ENCODE measurements at places on chromosomes 6 and 20.

DNA sequence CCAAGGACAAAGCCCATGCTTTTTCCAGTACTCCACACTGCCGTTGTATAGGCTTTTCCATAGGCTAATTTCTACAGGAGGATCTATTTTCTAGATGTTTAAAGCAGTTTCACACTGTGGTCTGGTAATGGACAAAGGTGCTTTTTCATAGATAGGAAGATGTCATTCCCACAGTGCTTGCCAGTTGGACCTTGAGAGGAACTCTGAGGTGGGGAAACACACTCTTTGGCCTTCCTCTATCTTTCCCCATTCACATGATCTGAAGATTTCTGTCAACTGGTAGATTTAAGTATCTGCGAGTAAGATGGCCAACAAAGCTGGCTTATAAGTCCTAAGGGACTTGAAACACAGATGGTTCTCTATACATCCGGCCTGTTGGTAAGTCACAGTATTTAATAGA is 477.3 kb downstream of the UTRN start:
- no peak for DNase-seq

DNA sequence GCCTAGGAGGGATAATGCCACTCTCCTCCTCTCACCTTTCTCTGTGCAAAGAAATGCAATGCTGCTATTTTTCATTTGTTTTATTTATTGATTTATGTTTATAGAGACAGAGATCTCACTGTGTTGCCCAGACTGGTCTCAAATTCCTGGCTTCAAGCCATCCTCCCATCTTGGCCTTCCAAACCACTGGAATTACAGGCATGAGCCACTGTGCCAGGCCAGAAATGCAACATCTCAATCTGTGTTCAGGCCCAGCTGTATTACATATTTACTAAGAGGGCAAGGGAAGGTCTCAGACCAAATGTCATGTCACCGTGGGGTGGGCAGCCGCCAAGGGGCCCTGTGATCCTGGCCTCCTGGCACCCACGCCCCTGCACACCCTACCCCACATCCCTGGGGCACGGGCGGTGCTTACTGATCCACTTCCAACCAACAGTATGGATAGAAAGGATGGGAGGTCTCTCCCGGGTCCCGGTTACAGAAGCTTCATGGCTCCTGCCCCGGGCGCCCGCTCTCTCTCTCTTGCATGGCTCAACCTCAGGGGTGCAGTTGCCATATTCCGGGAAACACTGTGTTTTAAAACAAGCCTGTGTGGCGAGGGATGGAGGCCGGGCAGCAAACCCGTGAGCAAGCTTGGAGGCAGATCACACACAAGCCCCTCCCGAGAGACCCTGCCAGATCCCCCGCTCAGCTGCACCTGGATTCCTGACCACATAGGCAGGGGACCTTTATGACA is 111.8 kb downstream of the AGPAT4 start:
- no peak for DNase-seq

DNA sequence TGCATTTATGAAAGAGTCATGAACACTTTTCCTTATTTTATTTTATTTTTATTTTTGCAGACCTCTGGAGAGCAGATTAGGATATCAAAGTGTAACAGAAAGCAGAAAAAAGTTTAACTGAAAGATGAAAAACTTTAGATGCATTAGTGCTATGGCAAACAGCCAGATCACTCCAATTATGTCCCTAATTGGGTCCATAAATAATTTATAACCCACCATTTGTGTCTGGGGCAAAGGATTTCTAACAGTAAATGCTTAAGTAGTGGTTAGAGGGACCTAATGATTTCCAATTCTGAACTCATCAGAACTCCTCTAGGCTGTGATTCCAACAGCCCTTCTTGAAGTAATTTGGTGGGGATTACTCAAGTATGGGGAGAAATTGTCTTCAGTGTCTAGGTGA is 93.7 kb upstream of the PROKR2 start:
- no peak for DNase-seq

DNA sequence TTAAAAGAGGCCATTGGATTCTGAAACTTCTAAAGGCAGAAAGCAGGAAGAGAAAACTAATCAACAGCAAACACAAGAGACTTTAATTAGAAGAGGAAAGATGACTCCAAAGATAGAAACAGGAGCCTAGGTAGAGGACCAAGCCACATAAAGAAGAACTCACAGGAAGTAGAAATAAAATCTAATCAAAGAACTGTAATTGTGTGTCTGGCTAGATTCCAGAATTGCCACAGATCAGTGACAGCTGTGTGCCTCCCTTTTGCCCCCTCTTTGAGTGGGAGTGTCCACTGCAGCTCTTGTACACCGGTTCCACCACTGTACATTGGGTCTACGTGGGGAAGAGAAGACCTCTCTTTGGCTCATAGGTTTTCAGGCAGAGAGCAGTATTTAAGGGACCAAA is 22.3 kb upstream of the THEMIS start:
- DNase-seq: no peak

GRCh38 chr20:64237316-64237715 is 18.2 kb upstream of the PCMTD2 start:
- no peak for DNase-seq

- no peak for DNase-seq
Measured at GRCh38 chr20:16539280-16540021, 33.8 kb downstream of the KIF16B start.

DNA sequence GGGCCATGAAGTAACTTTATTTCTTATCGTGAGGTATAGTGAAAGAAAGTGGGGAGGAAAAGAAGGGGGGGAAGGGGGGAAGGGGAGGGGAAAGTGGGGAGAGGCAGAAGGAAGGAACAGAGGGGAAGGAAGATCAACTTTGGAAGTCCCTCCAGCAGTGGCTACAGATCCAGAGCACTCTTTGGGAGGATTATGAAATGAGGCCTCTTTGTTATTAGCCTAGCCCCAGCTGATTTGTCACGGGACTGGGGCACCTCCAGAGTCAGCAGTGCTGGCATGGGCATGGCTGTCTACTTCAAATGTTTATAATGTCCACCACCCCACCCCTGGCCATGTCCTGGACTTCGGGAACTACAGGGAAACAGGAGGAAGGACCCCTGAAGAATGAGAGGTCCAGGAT is 7.6 kb downstream of the MOCS1 start:
- DNase-seq: no peak

GRCh38 chr6:159053781-159054398 is 9.1 kb upstream of the TAGAP start:
- DNase-seq: no peak

- no peak for DNase-seq
Measured at GRCh38 chr6:30171677-30172471, 8.5 kb downstream of the TRIM15 start.

DNA sequence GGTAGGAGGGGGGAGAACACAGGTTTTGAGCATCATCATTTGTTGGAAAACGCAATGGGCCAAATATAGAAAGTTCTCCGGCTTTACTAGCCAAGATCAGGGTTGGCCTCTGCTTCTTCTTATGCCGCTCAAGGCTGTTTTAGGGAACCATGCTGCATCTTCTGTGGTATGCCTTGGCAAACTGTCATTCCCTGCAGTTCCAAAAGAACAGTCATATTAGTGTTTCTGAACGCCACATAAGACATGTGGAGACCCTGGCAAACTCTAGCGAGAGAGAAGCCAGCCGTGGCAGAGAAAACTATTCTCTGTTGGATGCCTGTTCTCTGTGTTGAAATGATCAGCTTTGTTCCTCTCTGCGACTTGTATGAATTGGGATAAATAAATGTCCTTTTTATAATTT is 10.8 kb downstream of the ACTR5 start:
- DNase-seq: no peak

GRCh38 chr6:130604841-130605399 is 222.3 kb upstream of the SMLR1 start:
- no peak for DNase-seq

DNA sequence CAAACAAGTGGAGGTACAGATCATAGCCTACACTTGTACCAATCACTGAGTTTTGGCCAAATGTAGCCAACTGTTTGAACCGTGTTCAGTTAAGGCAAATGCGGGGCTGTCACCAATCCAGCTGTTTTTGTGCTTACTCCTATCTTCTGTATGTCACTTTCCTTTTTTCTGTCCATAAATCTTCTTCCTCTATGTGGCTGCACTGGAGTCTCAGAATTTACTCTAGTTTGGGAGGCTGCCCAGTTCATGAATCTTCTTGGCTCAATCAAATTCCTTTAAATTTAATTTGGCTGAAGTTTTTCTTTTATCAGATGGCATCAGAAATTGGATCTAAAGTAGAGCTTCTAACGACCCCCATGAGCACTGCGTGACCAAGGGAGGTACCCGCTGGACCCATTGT is 11.7 kb upstream of the STX7 start:
- no peak for DNase-seq

DNA sequence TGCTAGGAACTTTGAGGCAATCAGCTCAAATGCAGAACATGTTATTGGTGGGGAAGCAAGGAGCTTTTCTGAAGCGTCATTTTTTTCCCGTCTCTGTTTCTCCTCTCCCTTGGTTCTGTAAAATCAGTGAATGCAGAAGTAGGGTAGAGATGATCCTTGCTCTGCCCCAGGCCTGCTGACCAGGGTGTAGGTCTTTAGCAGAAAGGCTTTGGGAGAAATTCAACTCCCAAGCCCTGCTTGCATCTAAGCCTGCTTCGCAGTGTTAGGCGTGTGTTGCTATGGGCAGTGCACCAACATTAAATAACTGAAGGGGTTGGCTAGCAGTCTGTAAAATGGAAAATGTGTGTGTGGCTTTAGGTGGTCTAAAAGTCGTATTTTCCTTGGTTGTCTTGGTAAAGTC is 45.9 kb downstream of the SASH1 start:
- no peak for DNase-seq

- DNase-seq: no peak
Measured at GRCh38 chr20:48403167-48403761, 424.5 kb downstream of the PREX1 start.

GRCh38 chr6:25026723-25027122 is 91.0 kb upstream of the RIPOR2 start:
- DNase-seq: no peak

- DNase-seq: no peak
Measured at GRCh38 chr6:79031821-79032590, 46.0 kb downstream of the PHIP start.

GRCh38 chr6:155327326-155328073 is 13.2 kb upstream of the TFB1M start:
- DNase-seq: no peak

DNA sequence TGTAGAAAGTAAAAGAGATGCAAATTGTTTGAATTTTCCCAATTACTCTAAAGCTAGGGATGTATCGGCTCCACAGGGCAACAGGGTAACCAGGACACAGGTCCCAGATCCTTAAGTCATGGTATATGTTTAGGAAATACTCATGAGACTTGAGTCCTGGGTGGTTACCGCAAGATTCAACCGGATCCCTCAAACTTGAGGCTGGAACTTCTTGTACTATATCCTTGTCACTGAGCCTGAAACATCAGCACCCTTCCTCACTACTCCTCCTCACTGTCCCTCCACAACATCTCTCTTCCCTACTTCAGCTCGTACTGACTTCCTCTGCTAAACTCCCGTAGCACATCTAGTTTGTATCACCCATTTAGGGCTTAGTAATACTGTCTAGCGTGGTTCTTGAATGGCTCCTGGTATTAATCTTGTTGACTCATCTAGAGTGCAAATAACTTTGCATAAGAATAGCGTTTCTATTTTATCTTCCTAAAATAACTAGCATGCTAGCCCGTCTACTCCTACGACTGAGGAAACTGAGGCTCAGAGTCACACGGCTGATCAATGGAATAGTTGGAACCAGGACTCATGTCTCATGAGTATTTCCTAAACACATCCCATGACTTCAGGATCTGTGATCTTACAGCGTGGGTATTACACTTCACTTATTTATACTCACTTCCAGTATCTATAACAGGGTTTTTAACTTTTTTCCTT is 72.1 kb downstream of the FILIP1 start:
- DNase-seq: no peak

- no peak for DNase-seq
Measured at GRCh38 chr6:138105446-138105845, 1.8 kb downstream of the PERP start.

DNA sequence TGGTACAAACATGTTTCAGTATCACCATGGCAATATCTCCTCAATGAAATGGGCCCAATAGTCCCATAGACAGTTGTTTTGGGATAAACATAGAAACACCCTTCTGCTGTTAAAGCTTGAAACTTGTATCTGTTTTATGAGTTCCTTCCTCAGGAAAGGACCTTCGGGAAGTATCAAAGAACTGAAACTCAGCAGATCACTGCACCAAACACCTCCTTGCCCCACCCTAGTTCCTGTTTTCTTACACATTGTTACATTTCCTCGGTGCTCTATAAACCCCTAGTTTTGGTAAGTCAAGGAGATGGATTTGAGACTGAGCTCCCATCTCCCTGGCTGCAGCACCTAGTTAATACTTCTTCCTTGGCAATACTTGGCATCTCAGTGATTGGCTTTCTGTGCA is 73.8 kb upstream of the ECI2 start:
- DNase-seq: no peak

GRCh38 chr6:149723771-149724417 is 6.0 kb upstream of the LATS1 start:
- no peak for DNase-seq

GRCh38 chr20:37726321-37726720 is 32.5 kb downstream of the CTNNBL1 start:
- DNase-seq: no peak

DNA sequence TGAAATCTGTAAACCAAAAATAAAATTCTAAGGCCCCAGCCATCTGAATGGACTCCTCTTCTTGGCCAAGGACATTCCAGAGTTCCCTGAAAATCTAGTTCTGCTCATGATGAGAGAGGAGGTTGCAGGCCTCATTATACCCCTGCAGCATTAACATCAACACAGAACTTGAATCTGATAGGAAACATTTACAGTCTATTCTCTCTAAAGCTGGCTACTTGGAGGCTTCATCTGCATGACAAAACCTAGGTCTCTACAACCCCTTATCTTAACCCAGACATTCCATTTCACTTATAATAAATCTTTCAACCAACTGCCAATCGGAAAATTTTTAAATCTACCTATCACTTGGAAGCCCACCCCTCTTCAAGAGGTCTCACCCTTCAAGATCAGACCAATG is 15.7 kb downstream of the RTN4IP1 start:
- DNase-seq: no peak

DNA sequence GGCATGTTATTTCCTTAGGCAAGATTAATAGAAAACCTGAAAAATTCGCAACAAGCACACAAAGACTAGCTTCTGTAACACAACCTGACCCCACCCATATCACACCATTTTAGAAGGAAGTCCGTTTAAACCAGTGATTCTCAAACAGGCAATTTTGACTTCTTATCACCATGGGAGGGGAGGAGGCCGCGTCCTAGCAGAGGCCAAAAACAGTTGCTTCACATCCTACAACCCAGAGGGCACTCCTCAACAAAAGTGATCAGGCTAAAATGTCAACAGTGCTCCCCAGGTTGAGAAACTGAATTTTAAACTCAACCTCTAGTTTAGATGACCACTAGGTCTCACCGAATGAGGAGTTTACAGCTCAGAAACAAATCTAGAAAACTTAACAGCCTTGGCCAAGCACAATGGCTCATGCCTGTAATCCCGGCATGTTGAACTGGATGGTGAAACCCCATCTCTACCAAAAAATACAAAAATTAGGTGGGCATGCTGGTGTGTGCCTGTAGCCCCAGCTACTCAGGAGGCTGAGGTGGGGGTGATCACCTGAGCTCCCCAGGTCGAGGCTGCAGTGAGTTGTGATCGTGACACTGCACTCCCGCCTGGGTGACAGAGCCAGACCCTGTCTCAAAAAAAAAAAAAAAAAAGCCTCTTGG is 3.4 kb downstream of the SNX5 start:
- DNase-seq: no peak
